Fibroblast of the aortic adventitia (primary cell): ENCODE measurements at places on chromosomes 7 and 10.

DNA sequence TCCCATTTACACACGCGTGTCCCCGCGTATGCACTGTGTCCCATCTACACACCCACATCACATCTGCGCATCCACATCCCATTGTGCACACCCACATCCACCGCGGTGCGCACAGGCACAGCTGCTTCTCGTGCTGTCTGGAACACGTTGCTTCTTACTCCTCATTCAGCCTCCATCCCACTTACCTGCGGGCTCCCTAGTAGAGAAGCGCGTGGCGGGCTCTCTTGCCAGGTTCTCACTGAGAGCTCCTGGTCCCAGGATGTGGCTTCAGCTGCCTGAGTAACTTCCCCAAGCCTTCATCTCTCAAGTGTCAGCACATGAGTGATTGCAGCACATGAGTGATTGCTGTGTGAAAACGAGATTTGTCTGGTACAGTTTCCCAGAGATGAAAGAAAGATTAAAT is 117.8 kb downstream of the TRRAP start:
- no peak for DNase-seq

DNA sequence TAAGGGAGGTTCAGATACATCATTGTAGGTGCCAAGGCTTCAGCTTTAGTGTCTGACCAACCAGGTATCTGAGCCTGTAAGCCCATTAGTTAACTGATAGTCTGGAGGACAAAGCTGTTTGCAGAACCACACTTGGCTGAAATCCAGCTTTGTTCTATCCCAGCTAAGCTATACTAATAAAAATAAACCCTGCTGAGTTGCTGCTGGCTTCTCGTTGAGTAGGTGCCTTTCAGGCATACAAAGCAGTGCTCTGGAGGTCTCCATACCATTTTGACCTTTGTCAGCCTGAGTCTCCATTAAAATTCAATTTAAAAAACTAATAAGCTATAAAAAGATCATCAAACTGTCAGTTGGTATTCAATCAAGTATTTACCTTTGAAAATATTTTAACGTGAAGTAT is 22.0 kb downstream of the CDCA7L start:
- peak; percentile 37 for DNase-seq

GRCh38 chr7:154375956-154376355 is 323.8 kb downstream of the DPP6 start:
- DNase-seq, result no peak

- peak; percentile 28 for DNase-seq
Measured at GRCh38 chr7:69825113-69825972, 227.1 kb downstream of the AUTS2 start.

- no peak for DNase-seq
Measured at GRCh38 chr10:43421519-43421918, 12.5 kb upstream of the HNRNPF start.

- no peak for DNase-seq
Measured at GRCh38 chr7:98034081-98035035, 44.4 kb upstream of the OCM2 start.

- DNase-seq, result no peak
Measured at GRCh38 chr10:85315657-85316056, 987.3 kb downstream of the CCSER2 start.

DNA sequence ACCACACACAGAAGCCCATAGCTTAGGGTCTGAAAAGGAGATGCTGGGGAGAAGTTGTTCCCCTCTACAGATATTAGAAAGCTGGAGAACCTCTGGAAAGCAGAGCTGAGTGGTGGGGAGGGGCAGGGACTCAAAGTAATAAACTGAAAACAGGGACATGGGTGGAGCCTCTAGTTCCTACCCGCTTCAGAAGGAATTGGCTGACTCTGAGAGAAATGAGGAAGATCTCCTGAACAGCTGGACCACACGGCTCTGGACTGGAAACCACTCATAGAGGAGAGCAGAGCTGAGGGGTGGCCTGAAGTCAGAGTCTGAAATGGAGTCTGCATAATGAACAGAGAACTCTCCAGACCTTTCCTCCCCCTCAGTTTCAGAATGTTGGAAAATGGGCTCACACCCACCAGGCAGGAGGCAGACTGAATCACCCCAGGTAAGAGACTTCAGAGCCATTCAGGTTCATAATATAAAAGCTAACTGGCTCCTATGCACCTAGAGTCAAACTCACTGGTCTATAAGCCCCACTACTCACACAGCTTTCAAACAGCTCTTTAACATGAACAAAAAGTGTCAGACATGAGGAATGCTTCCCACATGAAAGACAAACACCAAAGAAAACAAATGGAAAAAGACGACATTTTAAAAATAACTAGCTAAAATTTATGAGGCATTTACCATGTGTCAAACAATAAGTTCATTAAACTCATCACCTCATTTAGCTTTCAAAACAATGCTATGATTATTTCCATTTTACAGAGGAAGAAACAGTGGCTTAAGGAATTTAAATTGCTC is 68.1 kb downstream of the RNF216 start:
- DNase-seq, result no peak

- peak; percentile 87 for DNase-seq
Measured at GRCh38 chr10:29807163-29807806, 172.5 kb upstream of the SVIL start.

DNA sequence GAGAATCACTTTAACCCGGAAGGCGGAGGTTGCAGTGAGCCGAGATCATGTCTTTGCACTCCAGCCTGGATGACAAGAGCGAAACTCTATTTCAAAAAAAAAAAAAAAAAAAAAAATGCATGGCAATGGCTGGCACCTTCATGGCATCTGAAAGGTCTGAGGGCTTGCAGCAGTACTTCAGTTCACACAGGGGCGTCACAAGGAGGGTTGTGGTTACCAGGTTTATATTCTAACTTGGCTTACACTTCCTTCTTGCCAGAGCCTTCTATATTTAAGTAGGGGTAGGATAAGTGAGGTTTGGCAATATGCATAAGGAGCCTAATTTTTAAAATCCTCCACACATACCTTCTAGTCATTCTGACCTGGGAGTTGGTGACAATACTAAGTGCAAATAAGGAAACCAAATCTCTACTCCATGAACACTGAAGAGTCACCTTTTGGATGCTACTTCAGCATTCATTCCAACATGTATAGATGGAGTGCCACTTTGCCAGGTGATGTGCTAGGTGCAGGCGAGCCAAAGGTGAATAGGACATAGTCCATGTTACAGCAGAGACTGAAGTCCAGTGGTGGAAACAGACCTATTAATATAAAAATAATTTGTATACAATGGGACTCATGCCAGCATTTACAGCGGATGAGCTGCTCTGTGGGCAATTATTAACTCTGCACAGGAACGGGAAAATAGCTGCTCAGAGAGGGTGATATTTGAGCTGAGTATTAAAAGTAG is 57.8 kb upstream of the PDCD4 start:
- DNase-seq, result no peak

GRCh38 chr10:79069325-79070080 is 737 bp downstream of the ZMIZ1 start:
- DNase-seq, result peak; percentile 44

GRCh38 chr10:102117391-102118159 is 2.6 kb downstream of the LDB1 start:
- peak; percentile 82 for DNase-seq

DNA sequence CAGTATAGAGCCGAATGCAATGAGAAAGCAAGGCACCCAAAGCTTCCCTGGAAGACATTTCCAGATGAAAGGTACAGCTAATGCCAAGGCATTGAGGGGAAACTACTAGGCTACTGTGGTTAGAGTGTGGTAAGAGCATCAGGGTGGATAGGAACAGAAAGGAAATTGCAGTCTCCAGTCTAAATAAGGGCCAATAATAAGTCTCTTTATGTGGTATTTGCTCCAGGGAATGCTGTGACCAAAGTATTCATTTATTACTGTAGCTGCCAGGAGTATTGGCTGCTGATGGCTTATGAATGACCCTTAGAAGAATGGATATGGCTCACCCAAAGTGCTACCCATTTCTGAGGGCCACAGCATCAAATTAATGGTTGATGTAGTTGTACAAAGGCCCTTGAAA is 30.1 kb upstream of the POT1 start:
- DNase-seq, result no peak

DNA sequence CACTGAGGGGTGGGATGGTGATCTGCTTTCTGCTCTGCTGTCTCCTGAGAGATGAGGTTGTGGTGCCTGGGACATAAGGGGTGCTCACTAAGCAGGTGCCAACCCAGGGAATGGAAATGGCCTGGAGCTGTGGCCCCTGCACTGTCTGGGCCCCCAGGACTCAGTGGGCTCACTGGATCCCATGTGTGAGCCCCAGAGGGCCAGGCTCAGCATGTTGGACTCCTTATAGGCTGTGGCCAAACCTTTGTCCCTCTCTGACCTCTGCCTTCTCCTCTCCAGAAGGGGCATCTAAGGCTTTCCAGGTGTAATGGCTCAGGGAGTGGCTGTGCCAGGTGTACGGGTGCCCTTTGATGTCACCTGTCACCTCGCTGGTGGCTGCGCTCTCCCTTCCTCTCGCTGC is 56.4 kb downstream of the NEUROG3 start:
- no peak for DNase-seq

DNA sequence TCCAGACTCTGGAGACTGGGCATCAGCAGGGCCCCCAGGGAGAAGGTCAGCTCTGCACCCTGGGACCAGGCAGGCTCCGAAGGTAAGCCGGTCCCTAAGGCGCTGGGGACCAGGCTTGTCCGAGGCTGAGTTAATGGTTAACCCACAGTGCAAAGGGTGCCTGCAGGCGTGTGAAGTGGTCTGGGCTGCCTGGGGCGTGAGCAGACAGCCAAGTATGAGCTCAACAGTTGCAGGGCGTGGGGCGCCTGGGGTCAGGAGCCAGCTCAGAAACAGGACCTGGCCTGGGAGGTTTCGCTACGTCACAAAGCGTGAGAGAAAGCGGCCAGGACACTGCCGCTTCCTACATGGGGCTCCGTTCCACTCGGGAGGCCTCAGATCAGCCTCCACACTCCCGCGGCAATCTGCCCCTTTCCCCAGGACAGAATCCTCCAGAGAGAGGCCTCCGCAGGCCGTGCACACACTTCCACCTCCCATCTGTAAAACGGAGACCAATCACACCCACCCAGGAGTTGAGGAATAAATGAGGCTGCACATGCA is 16.0 kb downstream of the PDGFA start:
- DNase-seq, result peak; percentile 53

- no peak for DNase-seq
Measured at GRCh38 chr7:158912406-158912805, 56.0 kb downstream of the DYNC2I1 start.

- DNase-seq, result no peak
Measured at GRCh38 chr10:33139181-33139646, 181.2 kb upstream of the ITGB1 start.

GRCh38 chr7:116692401-116693308 is 20.7 kb downstream of the MET start:
- DNase-seq, result no peak

GRCh38 chr10:11993834-11994468 is 48.7 kb downstream of the UPF2 start:
- no peak for DNase-seq

GRCh38 chr10:51910189-51910588 is 210.8 kb upstream of the CSTF2T start:
- DNase-seq, result no peak

- no peak for DNase-seq
Measured at GRCh38 chr10:71756311-71757191, 16.8 kb downstream of the VSIR start.

DNA sequence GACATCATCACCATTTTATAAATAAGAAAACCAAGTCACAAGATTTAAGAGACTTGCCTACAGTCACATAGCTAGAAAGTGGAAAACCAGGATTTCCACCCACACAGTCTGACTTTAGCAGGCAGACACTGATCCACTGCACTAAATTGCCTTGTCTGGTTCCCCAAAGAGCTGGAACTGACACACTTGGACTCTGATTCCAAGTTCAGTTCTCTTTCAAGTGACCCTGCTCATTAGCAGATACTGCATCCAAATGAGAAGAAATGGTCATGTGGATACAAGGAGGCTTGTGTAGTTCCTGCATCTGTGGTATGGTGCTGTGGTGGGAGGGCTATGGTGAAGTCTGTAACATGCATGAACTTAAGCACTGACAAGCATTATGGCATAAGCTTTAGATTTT is 180.1 kb upstream of the MKLN1 start:
- DNase-seq, result no peak

DNA sequence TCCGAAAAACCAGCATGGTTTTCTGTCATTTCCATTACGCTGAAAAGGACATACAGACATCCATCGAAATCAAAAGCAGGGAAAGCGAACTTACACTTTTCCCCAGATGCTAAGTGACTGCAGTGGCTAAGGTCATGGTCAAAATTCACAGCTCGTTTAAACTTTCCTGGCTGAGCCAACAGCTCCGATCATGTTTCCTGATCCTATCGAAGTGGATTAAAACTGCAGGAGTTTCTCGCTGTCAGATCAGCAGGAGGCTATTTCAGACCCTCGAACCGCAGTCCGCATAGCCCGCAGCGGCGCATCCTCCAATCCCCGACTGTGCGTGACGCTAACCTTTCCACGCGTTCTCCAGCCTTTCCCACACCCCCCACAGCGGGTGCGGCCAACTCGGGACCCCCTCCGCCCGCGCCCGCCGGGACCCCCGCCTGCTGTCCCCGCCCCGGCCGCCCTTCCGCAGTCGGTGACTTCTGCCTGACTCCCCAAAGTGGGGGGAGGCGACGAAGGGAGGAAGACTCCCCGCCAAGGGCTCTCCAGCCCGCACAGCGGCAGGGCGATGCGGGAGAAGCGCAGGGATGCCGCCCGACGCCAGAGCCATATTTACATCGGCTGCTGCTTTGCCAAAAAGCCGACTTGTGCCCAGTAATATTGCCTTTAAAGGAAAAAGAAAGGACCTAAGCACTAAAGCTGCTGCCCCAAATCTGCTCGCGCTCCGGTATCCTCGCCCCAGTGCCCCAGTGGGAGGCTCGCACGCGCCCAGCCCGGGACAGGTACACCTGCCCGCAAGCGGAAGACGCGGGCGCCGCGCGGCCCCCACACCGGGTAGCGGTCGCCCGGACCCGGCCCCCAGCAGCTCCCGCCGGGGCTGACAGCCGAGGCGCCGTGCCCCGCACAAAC is 1.2 kb downstream of the PIP4K2A start:
- DNase-seq, result no peak

- DNase-seq, result no peak
Measured at GRCh38 chr10:95542761-95543160, 18.4 kb downstream of the SORBS1 start.

GRCh38 chr7:116836911-116837310 is 25.5 kb upstream of the CAPZA2 start:
- no peak for DNase-seq

DNA sequence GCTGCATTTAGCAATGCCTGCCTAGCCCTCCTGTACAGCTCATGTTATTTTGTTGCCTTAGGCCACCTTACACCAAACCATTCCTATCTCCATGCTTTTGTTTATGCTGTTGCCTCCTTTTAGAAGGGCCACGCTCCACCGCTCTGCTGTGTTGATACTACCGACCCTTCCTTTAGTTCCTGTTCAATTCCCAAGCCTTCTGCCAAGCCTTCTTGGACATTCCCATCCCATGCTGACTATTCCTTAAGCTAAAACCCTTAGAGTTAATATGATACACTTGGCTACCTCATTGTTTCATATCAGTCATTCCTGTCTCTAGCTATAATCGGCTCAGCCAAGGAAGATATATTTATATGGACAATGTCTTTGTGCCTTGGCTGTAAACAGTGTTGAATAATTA is 705.5 kb downstream of the LRMDA start:
- no peak for DNase-seq

GRCh38 chr7:24709585-24710360 is 47.5 kb downstream of the GSDME start:
- no peak for DNase-seq
